ENCODE measurements at places on chromosomes 11 and 22. TPM values are rescaled to one million over a fixed set of nuclear protein-coding genes. Genes with fewer than 3 reads are reported as not detected.

Gene MPZL2
- polyA plus RNA-seq, result 3.8 TPM

Gene UPB1
- polyA plus RNA-seq, result 0.38 TPM

Gene PTPRJ
- polyA plus RNA-seq, result 2.8 TPM

Gene DCDC1
- polyA plus RNA-seq, result not detected

Gene STK33
- 0.10 TPM for polyA plus RNA-seq

Gene CDC42BPG
- 0.56 TPM for polyA plus RNA-seq

Gene DGCR2
- polyA plus RNA-seq, result 19.7 TPM

Gene ZNF195
- 6.0 TPM for polyA plus RNA-seq

Gene ROM1
- polyA plus RNA-seq, result 33.9 TPM

Gene CRYBA4
- not detected for polyA plus RNA-seq

Gene DDTL
- 0.31 TPM for polyA plus RNA-seq

Gene ISX
- 0.13 TPM for polyA plus RNA-seq

Gene CASP1
- 32.1 TPM for polyA plus RNA-seq

Gene PLAAT5
- not detected for polyA plus RNA-seq

Gene SOX10
- polyA plus RNA-seq, result not detected

Gene HPX
- 1.1 TPM for polyA plus RNA-seq

Gene HDHD5
- 19.5 TPM for polyA plus RNA-seq

Gene YPEL4
- polyA plus RNA-seq, result 6.2 TPM

Gene ANGPTL5
- not detected for polyA plus RNA-seq

Gene MIOX
- polyA plus RNA-seq, result not detected

Gene OR51V1
- polyA plus RNA-seq, result not detected

Gene NTM
- polyA plus RNA-seq, result 0.28 TPM

Gene DDIAS
- 0.18 TPM for polyA plus RNA-seq
